ENCODE measurements at places on chromosomes 12 and 14. TPM values are rescaled to one million over a fixed set of nuclear protein-coding genes. Genes with fewer than 3 reads are reported as not detected.

- no peak for DNase-seq
These were observed 4.5 kb downstream of the KCNH3 start for GRCh38 chr12:49543221-49543913.

GRCh38 chr14:68890173-68890931 lies 88.8 kb downstream of the ACTN1 start:
- no peak for DNase-seq

GRCh38 chr12:34290381-34290995 lies 268.2 kb downstream of the ALG10 start:
- no peak for DNase-seq

DNA sequence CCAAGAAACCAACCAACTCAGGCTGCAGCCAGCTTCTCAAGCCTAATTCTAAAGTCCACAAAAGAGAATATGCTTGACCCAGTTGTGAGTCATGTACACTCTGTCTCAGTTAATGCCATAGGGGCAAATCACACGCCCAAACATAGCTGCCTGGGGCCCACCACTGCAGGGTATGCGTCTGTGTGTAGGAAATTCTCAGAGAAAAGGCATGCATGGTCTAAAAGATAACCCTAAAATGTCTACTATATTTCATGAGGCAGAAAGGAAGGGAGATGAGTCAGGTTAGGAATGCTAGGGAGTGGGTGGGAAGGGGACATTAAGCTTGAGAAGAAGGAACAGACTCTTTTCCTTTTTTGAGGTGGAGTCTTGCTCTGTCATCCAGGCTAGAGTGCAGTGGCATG lies 22.3 kb upstream of the SPTLC2 start:
- no peak for DNase-seq

DNA sequence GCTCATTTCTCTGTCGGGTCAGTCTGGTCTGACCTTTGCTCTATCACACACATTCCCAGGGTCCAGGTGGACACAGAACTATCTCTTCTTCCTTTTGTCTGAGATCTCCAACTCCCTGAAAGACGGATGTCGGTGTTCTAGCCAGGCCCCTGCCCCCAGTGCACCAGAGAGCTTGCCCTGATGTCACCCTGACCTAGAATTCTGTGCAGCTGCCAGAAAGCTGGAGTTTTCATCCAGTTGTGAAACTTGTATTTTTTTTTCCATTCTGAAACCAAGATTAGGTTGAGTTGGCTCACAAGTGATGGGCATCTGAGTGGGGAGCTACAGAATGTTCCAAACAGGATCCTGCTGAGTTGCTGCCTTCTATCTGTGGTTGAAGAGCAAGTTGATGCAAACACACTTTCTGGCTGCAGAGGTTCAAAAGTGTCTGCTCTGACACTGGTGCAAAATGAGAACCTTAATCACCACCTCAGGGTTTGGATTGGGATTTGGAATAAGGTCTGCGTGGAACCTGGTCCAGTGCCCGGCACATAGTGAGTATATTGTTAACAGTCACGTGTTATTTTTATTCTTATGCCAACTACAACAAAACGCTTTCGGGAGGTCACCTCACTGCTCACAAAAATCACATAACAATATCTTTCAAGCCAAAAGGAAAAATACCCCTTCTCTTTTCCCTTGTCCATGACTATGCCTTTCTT lies 211.5 kb downstream of the SLC15A4 start:
- no peak for DNase-seq

GRCh38 chr12:46677749-46678148 lies 148.0 kb downstream of the SLC38A4 start:
- no peak for DNase-seq

GRCh38 chr14:80933282-80933681 lies 8.3 kb downstream of the CEP128 start:
- DNase-seq, result no peak

DNA sequence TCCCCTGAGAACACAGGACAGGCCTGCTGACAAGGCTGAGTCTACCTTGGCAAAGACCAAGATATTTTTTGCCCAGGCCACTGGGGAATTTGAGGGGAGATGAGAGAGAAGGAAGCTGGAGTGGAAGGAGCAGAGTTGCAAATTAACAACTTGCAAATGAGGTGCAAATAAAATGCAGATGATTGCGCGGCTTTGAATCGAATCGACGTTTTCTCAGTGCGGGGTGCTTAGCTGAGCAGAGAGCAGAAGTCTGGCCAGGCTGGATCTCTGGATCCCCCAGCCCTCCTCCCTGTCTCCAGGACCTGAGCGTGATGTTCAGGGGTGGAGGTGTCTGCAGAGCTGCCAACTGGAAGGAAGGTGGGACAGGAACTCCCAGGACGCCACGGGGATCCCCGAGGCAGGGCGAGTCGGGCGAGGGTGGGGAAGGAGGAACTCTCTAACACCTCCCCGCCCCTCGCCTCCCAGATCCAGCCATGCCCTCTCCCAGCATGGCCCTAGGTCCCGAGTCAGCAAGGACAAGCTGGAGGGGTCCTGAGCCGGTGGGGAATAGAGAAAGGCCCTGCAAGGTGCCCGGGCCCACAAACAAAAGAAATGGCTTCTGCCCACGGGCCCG lies 527 bp upstream of the CARMIL3 start:
- no peak for DNase-seq

- DNase-seq, result no peak
These were observed 446 bp upstream of the ZNF641 start for GRCh38 chr12:48351022-48351708.

DNA sequence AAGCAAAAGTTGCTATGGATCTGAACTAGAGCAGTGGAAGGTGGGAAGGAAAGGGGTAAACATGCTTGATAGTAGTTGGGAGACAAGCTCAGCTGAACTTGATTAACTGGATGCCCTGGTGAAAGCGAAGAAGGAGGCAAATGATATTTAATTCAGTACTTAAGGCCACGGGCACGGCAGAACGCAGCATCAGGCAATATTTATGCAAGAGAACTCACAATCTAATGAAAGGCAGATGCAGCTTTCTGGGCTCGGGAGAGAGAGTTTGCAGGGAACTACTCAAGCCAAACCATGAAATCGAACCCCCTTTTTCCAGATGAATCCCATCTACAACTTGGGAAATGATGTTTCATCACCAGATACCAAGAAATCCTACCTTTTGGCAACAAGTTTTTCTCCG lies 3.5 kb upstream of the CNIH1 start:
- DNase-seq, result no peak

GRCh38 chr12:76421046-76421445 lies 72.8 kb upstream of the BBS10 start:
- DNase-seq, result no peak

DNA sequence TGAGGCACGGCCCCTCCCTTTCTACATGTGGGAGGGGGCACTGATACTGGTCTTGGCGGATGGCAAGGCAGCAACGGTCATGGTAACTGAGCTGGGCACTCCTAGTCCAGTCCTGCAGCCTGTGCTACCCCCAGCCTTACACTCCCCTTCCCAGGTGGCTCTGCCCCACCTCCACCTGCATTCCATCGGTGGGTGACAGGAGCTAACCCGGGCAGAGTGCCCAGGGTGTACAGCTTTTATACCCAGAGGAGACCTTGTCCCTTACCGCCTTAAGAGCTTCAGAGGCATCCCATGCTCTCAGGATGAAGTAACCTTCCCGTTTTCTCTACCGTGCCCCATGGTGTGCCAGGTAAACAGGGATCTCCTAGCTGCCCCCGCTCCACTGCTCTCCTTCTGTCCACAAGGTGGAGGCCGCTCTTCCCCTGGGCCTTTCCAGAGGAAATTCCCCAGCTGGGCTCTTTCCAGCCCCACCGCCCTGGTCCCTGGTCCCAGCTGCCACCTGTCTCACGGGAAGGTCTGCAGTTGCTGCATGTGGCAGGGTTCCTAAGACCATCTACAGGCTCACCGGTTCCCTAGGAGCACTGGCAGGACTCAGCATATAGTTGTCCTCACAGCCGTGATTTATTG lies 20.5 kb downstream of the BRI3BP start:
- no peak for DNase-seq

GRCh38 chr12:120928864-120929652 lies 24.9 kb upstream of the SPPL3 start:
- DNase-seq, result no peak

GRCh38 chr12:21813751-21814150 lies 39.2 kb upstream of the KCNJ8 start:
- DNase-seq, result no peak

DNA sequence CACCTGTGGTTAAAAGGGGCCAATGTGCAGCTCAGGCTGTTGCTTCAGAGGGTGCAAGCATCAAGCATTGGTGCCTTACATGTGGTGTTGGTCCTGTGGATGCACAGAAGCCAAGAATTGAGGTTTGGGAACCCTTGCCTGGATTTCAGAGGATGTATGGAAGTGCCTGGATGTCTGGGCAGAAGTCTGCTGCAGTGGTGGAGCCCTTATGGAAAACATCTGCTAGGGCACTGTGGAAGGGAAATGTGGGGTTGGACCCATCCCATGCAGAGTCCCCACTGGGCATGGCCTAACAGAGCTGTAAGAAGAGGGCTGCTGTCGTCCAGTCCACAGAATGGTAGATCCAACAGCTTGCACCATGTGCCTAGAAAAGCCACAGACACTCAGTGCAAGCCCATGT lies 36.6 kb downstream of the PCNX1 start:
- no peak for DNase-seq

GRCh38 chr14:92161521-92161920 lies 39.8 kb downstream of the CPSF2 start:
- DNase-seq, result no peak

GRCh38 chr12:31887109-31887811 lies 72.0 kb upstream of the RESF1 start:
- DNase-seq, result no peak

GRCh38 chr12:131865180-131865875 lies 29.1 kb upstream of the ULK1 start:
- DNase-seq, result no peak

DNA sequence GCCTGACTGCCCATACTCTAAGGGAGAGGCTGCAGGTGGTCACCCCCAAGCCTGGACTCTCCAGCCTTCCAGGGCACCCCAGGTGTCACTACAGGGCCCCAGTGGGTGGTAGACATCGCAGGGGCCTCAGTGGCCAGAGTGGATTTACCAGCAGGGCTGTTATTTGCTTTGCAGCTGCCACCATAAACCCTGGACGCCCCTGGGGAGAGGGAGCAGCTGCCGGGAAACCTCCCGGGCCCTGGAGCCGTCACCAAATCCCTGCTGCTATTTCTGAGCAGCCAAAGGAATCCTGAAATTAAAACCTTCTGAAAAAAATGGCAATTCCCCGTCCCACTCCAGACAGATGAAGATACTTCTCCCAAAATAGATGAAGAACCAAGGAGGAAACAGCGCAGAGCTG lies 13.9 kb downstream of the TMEM119 start:
- no peak for DNase-seq

DNA sequence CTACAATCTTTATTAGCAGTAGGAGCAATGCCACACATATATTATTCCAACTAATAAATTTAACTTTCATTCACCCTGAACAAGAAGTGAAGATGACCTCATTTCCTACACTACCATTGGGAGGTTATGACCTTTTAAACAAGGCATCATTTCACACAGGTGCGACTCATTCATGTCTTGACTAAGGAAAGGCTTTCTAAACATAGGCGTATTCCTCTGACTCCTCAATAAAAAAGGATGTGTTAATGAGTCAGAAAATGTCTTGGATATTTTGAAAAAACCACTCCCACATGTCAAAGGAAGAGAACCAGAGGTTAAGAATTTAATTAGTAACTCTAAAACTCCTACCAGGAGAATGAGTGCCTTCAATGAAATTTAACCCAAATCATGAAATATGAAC lies 115.2 kb downstream of the PRICKLE1 start:
- no peak for DNase-seq

GRCh38 chr14:70149596-70150165 lies 39.1 kb downstream of the SLC8A3 start:
- DNase-seq, result no peak

- DNase-seq, result peak; percentile 33
These were observed 32.4 kb downstream of the AK7 start for GRCh38 chr14:96424109-96424989.

DNA sequence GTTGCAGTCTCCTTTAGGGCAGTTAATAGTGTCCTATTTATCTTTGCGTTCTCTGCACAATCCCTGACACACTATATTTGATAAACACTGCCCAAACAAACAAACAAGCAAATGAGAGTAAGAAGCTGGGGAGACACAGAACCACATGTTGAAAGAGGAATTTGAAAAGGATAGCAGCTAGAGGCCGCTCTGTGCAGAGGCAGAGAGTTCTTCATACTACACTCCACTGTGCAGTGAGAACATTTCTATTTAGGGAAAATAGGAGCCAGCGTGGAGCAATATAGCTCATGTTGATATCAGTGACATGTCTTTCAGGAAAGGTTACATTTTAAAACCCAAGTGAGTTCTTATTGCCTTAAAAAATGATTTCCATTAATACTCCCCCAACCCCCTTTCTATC lies 140.3 kb upstream of the SEL1L start:
- DNase-seq, result no peak

- no peak for DNase-seq
These were observed 249.3 kb upstream of the AVPR1A start for GRCh38 chr12:63400318-63400717.

DNA sequence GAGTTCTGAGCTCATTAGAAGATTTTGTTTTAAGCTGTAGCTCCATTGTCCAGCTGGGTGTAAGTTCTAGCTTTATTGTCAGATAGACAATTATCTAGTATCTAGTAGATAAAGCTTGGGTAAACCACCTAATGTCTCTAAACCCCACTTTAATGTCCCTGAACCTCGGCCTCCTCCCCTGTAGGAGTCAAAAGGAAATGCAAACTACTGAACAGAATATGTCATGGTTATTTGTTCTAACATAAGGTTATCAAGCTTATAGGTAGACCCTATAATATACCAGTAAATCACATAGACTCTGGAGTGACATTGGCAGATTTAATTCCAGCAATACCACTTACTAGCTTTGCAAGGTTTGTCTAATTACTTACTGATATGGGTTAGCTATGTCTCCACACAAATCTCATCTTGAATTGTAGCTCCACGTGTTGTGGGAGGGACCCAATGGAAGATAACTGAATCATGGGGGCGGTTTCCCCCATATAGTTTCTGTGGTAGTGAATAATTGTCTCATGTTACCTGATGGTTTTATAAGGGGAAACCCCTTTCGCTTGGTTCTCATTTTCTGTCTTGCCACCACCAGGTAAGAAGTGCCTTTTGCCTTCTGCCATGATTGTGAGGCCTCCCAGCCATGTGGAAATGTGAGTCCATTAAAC lies 29.4 kb downstream of the BCAT1 start:
- no peak for DNase-seq

- DNase-seq, result no peak
These were observed 55.7 kb upstream of the PLXNC1 start for GRCh38 chr12:94092516-94093241.

DNA sequence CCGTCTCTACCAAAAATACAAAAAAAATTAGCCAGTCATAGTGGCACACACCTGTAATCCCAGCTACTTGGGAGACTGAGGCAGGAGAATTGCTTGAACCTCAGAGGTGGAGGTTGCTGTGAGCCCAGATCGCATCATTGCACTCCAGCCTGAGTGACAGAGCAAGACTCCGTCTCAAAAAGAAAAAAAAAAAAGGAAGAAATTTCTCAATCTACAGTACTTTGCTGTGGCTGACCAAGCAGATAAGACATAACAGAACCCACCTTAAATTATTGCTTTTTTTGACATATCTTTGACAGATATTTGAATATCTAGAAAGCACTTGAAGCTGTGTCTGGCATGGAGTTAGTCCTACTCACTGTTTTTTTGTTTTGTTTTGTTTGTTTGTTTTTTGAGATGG lies 34.9 kb upstream of the HNF1A start:
- DNase-seq, result no peak

The KRT71 gene
- total RNA-seq, result not detected

The GMPR2 gene
- 97.8 TPM for total RNA-seq

The LRP1 gene
- total RNA-seq, result 4.6 TPM

The BCL11B gene
- 0.14 TPM for total RNA-seq

The COPS7A gene
- total RNA-seq, result 54.8 TPM

The GLT1D1 gene
- total RNA-seq, result not detected

Data from pulmonary artery endothelial cell (primary cell).